ENCODE measurements at places on chromosomes 7 and 10.

GRCh38 chr7:98202367-98203195 lies 8.7 kb upstream of the BHLHA15 start:
- no peak for DNase-seq

DNA sequence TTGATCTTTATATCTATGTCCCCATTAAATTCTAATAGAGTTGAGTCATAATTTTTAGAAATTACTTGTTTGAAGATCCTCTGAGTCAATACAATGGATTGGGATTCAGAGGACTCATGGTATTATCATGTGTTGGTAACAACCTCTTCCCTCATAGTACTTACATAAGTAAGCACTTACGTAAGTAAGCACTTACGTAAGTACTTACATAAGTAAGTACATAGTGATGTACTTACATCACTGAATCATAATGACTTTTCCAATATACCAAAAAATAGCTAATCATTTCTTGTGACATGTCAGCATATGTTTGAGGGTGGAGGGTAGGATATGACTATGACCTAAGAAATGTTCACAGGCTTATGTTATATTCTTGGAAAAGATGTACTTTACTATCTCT lies 740.5 kb downstream of the SORCS1 start:
- DNase-seq = no peak

DNA sequence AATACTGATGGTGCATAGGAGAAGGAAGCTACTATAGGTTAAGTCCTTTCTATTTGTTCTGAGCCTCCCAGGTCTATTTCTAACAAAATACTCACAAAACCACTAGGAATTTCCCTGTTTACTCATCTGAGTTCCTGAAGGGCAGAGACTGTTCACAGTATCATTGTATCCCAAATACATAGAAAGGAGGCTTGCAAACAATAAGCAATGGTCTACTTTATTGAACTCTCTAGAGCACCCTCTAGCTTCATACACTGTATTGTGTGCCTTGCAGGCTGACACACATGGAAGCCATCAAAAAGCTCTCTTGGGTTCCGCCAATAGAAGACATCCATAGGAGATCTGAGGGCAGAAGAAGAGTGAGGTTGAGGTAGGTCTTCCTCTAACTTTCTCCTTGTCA lies 826.1 kb downstream of the GRM8 start:
- no peak for DNase-seq

DNA sequence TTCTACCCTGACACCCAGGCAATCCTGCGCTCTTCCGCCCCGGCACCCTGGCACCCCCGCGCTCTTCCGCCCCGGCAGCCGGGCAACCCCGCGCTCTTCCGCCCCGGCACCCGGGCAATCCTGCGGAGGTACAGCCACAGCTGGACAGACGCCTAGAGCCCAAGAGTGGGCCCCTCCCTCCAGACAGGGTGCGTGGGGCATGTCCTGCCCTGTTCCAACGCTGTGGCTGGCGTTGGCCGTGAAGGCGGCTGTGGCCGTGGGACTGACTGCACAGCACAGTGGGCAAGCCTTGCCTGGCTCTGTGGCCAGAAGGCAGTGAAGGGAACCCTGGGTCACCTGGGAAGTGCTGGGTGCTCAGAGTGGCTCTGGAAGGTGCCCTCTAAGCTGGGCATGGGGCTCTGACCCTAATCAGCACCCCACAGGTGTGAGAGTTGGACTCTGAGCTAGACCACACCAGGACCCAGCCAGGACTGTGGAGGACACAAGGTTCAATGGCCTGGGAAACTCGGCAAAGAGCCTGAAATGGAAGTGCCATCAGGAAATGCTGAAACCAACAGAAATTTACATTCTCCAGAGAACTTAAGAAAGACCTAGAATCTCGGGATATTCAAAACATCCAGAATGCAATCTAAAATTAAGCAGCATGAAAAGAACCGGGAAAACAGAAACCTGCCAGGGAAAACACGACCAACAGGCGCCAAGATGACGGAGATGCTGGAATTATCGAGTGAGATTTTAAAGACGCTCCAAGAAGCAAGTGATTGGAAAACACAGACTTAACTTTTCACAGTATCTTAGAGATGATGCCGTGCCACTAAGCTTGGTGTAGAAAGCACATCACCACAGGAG lies 253.6 kb downstream of the ELFN1 start:
- DNase-seq = no peak

- DNase-seq = no peak
These were observed 243.8 kb downstream of the GLI3 start for GRCh38 chr7:41992881-41993867.

DNA sequence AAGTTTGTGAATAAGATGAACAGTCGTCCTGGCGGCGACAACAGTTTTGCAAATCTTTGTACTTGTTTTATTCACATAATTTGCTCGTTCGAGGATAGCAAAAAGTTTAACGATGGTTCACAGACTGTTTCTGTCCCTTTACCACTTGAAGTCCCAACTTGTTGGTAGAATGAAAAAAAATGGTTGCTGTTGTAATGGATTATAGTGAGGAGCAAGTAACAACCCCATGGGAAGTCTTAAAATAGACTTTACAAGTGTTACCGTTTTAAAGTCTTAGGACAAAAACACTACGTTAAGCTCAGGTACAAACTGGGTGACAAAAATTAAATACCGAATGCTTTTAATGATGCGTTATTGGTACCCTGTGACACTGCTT lies 589 bp downstream of the LSM8 start:
- DNase-seq = no peak

DNA sequence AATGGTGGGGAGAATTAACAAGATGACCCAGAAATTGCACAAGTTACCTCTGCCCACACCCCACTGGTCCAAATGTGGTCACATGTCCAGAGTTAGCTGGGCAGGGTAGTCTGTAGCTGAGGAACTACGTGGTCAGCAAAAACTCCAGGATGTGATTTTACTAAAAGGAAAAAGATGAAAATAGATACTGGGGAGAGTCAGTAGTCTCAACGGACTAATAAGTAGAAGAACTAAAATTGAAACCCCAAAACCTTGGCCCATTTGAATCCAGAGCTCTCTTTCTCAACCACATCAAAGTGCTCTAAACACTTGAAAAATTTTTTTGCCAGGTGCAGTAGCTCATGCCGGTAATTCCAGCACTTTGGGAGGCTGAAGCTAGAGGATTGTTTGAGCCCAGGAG lies 146.3 kb downstream of the SKIDA1 start:
- no peak for DNase-seq

GRCh38 chr7:88217675-88218428 lies 2.0 kb downstream of the SRI start:
- no peak for DNase-seq

DNA sequence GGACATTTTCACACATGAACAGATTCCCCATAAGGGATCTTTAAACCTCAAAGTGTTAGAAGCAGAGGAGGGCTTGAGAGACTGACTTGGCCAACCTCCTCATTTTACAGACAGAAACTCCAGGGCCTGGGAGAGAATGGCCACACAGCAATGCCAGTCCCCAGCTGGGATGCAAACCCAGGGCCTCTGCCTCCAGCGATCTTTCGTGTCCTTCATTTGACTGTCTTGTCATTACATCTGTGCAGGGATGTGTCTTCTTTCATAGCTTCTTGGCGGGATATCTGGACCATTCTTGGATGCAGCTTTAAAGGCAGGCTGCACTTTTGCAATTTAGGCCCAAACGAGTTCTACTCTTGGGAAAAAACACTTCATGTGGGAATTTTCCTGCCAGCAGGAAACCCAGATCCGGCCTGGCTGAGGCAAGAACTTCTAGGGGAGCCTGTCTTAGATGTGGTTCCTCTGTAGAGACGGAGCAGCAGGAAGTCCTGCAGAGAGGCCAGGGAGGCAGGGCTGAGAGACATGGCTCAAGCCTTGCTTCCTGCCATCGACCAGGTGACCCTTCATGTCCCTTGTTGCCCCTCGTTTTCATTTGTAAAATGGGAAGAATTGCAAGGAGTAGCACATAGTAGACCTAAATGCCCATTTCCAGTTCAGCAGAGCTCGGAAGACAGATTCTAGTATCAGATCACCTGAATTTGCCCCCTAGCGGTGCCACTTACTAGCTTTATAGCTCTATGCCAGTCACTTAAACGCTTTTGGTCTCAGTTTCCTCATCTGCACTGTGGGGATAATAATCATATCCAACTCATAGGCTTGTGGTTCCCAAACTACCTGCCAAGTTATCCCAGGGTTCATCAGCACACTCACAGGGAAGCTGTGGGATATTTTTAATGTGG lies 43.9 kb upstream of the SLC29A3 start:
- no peak for DNase-seq

DNA sequence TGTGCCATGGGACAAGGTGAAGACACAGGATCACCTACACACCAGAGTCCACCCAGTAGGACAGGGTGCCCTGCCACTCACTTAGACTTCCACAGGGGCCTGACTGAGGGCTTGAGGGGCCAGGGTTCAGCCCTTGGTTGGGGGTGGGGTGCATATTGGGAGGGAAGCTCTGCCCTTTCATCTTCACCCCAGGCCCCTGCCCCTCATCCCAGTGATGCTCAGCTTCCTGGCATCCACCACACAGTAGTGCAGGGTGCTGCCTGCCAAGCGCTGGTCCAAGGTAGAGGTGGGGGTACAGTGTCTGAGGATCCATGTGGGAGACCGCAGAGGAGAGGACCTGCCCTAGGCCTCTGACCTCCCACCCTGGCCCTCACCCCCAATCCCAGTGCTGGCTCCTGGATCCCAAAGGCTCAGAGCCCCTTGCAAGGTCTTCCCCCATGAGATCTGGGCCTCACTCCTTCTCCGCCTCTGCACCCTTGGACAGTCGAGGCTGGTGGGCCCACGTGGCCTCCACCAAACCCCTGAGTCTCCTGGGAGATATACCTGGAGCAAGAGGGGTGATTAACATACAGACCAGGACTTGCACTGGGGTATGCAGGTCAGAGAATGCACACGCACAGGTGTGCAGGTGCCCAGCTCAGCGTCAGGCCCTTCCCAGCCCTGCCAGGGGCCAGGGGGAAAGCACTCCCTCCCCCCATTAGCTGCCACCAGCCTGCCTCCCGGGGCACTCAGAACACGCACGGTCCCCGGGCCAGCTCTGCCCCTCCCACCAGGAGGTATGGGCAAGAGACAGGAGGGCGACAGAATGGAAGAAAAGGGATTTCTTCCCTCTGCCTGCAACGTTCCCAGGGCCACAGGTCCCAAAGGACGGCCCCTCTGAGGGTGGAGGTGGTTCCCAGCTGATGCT lies 8.6 kb upstream of the IRF5 start:
- no peak for DNase-seq

DNA sequence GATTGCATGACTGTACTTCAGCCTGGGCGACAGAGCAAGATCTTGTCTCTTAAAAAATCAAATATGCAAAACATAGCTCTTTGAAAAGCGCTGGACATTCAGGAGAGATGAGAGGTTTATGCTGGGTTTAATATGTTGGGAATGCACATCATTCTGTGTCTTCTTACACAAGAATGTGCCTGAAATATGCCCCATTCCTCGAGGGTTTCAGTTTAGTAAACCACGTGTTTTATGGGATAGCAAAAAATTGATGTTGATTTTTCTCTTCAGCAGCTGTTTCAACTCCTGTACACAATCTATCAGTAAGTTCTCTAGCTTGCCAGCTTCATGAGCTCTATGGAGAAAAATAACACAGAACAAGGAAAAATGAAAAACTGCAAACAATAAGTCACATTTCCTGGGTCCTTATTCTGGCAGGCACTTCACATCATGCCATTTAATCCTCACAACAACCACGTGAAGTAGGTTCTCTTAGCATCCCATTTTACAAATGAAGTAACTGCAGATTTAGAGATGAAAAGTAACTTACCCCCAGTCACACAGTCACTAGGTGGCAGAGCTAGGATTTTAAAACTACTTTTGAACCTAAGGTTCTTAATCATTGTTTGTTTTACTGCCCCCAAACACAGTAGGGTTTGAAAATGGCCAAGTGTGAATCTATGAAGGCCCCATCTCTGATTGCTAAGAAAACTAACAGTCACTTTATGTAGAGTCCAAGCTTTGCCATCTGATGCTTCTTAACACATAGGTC lies 423.6 kb downstream of the PHTF2 start:
- no peak for DNase-seq

All from stimulated activated CD8-positive, alpha-beta memory T cell treated with anti-CD3 and anti-CD28 coated beads, Interleukin-15, amount 100 ng/mL, for 24 hours (primary cell).